CD4-positive, CD25-positive, alpha-beta regulatory T cell (primary cell): ENCODE measurements at places on chromosomes 1 and 21.

- DNase-seq: no peak
Observed at GRCh38 chr1:65632235-65632634, 160.5 kb upstream of the PDE4B start.

GRCh38 chr1:86596224-86596623 lies 49.3 kb downstream of the CLCA4 start:
- no peak for DNase-seq

GRCh38 chr1:54355931-54356679 lies 50.1 kb downstream of the SSBP3 start:
- no peak for DNase-seq

- no peak for DNase-seq
Observed at GRCh38 chr1:162872981-162873380, 12.0 kb upstream of the CCDC190 start.

- DNase-seq: peak; percentile 24
Observed at GRCh38 chr1:202143768-202144401, 652 bp downstream of the ARL8A start.

GRCh38 chr1:71522721-71523120 lies 441.9 kb upstream of the ZRANB2 start:
- DNase-seq: no peak

DNA sequence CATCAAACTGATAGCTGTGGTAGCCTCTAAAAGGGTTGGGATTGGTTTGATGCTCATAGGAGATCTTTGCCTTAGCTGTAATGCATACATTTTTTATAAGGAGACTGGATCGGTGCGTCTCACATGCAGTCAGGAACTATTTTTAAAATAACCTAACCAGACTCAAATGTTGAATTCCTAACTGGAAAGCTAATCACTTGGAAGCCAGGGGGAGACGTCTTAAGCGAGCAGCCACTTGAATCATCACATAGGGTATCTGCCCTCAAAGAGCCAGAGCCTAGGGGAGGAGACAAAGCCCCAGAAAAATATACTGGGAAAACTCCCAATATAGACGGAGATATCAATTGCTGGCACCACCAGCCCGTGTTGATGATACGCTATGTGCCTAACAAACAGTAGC lies 61.7 kb upstream of the PUM1 start:
- DNase-seq: no peak
